Stimulated activated effector memory CD8-positive, alpha-beta T cell treated with anti-CD3 and anti-CD28 coated beads, Interleukin-12 subunit alpha, Interleukin-12 subunit beta, amount 100 ng/mL, for 72 hours (primary cell): ENCODE measurements at places on chromosomes 6 and 20.

DNA sequence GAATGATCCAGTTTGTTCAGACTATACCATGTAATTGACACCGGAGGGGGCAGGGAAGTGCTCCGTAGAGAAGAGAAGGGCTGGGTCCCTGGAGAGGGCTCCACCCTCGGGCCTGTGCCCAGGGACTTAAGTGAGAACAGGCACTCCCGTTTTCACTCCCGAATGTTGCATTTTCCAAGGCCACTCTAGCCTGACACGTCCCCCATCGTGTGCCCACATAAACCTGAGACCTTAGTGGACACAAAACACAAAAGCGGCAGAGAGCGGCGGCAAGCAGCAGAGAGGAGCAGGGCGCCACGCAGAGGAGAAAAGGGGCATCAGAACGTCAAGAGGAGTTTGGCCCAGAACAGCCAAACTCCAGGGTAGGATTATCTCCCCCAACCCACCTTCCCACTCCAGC is 1405.1 kb downstream of the GRIK2 start:
- no peak for DNase-seq

GRCh38 chr6:111845441-111845871 is 27.8 kb downstream of the FYN start:
- no peak for DNase-seq

DNA sequence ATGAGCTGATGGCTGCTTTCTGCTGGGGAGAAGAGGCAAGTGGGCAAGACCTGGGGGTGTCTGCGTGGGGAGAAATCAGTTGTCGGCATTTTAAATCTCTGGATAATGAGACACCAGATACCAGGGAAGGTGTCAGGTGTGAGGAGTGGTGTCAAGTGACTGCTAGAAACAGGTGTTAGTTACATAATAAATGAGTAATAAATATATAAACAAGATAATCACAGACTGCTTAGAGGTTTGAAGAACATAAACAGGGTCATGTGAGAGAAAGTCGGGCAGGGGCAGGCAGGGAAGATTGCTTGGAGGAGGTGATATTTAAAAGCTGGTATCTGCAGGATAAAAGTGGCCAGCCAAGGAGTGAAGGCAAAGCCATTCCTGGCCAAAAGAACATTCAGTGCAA is 87.2 kb upstream of the RIN2 start:
- no peak for DNase-seq

DNA sequence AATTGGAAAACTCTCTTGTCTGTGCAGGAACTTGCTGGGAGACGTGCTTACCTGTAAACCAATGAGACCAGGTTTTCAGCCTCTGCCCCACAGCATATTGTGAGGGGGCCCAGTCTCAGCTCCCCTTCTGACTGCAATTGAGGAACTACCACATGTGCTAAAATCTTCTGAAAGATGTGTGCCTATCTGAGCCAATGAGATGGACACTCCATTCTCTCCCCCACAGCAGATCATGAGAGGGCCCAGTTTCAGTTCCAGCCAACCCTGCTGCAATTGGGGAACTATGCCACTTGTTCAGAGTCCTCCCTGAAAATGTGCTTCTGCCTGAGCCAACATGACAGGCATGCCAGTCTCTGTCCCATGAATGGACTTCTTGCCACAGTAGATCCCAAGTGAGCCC is 20.9 kb upstream of the PI3 start:
- DNase-seq = no peak

DNA sequence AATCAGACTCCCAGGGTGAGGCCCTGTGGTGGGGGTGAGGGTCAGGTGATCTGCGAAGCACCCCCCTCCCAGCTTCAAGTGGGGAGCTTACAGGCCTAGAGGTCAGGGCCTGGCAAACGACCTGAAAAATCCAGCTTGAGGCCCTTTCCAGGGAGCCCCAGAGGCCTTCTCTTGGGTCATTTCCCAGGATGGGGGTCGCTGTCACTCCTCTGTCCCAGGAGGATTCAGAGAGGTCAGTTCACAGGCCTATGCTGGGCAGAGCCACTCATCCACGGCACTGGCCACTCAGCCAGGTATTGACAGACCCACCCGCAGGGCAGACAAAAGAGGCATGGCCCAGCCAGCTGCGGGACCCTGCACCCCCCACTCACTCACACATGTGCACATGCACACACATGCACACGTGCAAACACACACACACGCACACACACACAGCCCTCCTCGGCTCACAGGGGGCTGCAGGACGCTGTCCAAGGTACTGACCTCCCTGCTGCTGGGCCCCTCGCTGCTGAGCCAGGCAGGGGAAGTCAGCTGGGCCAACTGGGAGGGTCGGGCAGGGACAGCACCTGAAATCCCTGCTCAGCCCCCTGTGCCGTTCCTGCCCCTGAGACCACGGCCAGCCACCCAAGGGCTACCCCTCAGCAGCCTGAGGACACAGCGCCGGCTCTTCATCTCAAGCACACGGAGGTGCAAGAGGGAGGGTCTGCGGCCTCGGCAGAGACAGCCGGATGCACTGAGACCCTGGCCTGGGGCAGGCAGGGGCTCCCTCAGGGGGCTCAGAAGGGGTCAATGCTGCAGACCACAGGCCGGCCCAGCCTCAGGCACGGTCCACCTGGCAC is 113.8 kb downstream of the TAF4 start:
- no peak for DNase-seq

DNA sequence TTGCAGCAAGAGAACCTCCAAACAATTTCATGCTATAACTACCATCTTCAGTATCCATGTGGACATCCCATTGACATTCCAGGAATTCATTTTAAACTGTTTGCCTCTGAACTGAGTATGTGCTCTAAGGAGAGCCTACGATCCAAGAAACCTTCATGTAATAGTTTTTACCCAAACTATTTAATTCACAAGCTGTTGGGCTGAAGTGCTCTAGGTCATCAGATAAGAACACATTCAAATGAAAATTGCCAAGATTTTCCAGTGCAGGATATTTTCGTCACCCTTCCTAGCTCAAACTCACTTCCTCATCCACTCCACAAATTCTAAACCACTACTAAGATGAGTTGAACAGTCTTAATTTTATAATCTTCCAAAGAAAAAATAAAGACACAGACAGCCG is 12.8 kb downstream of the RSPO3 start:
- no peak for DNase-seq

- no peak for DNase-seq
These were observed 2.1 kb downstream of the SCUBE3 start for GRCh38 chr6:35215665-35216411.

GRCh38 chr6:166470863-166471410 is 88.2 kb upstream of the MPC1 start:
- DNase-seq = no peak

- DNase-seq = peak; percentile 73
These were observed 61.6 kb upstream of the SNX9 start for GRCh38 chr6:157761331-157761921.

GRCh38 chr6:31620586-31621319 is at the start of gene PRRC2A:
Gene PRRC2A, plus strand, starts transcription at chr6:31620715. Its CDS starts 2,075 bp downstream, at chr6:31622790.
- DNase-seq = peak; percentile 97

- no peak for DNase-seq
These were observed 128.8 kb upstream of the SYNCRIP start for GRCh38 chr6:85771455-85771854.

DNA sequence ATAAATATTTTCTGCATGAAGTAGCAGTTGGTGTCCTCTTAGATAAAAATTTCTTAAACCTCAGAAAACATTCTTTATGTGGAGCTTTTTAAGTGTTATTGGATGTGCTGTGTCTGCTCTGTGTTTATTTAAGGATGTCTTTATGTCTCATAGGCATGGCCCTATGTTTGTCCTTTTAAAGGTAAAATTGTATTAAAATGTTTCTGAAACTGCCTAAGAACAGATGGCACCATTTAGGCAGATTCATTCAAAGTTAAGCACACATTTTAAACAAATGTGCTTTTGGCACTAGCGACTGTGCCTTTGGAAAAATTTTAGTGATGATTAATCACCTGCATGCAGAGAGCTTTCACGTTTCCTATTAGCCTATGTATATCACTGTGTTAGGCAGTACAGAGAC is 125.2 kb downstream of the KIF6 start:
- no peak for DNase-seq

GRCh38 chr6:49923826-49924225 is 40.1 kb downstream of the DEFB114 start:
- no peak for DNase-seq

DNA sequence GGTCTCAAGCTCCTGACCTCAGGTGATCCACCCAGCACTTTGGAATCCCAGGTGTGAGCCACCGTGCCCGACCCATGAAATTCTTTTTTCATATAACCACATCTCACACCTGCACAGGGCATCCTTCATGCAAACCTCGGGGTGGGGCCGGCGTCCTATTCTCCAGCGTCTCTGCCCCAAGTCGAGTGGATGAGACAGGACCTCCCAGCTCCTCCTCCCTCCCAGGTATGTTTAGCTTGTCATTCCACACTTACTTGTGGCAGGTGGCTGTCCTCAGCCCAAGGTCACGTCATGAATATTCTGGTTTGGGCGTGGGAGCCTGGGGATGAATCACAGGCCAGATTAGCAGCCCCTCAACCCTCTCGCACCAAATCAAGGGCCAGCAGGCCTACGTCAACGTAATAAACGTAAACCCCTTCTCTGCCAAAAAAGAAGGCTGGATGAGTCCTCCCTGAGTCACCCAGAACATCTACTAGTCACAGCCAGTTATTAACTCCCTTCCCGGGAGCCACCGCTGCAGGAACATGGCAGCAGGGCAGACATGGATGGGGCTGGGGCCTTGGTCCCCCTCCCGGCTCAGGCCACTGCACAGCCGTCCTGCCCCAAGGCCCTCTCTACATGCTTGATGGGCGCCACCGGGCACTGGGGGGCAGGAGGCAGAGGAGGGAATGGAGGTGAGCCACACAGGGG is 91.7 kb downstream of the YTHDF1 start:
- DNase-seq = no peak

- no peak for DNase-seq
These were observed 18.9 kb downstream of the ZNF831 start for GRCh38 chr20:59182401-59183044.

GRCh38 chr6:3753228-3753835 is 1.8 kb upstream of the PXDC1 start:
- no peak for DNase-seq

DNA sequence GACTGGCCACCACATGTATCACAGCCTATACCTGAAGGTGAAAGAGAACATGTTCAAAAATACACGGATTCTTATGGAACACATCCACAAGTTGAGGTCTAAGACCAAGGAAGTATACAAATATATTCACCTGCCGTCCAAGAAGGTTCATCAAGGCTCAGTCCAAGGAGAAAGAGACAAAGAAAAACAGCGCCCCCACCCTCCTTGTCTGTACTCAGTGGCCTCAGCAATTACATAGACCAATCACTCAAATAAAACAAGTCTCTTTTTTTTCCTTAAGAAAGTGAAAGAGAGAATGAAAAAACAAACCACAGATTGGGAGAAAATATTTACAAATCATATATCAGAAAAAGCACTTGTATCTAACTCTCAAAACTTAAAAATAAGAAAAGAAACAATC is 19.5 kb downstream of the CPXM1 start:
- DNase-seq = no peak

- DNase-seq = no peak
These were observed 45.6 kb downstream of the DUSP22 start for GRCh38 chr6:337805-338368.

GRCh38 chr6:83708546-83708969 is 343 bp downstream of the SNAP91 start:
- DNase-seq = no peak
